Lower lobe of right lung (tissue), 2 donors: ENCODE measurements at places on chromosomes 11 and 22. TPM values are rescaled to one million over a fixed set of nuclear protein-coding genes. Genes with fewer than 3 reads are reported as not detected.

Gene P2RY2
- 6.5 TPM for total RNA-seq

Gene VPREB1
- total RNA-seq: not detected

Gene OR6A2
- 0.18 TPM for total RNA-seq

Gene FAM227A
- total RNA-seq: 3.4 TPM

Gene SLC5A4
- 1.4 TPM for total RNA-seq

DNA sequence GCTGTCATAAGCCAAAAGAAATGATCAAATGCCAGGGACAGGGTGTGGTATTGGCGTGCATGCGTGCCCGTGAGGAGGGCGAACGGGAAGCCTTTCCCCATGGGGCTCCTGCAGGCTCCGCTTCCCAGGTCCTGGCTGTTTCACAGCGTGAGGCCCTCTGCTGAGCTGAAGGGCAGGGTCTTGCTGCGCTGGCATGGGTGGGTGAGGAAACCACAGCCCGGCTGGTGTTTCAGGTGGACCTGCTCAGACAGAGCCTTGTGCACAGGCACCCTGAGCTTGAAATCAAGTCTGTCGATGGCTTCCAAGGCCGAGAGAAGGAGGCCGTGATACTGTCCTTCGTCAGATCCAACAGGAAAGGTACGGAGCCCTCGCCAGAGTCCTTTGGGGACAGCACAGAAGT lies 31.4 kb downstream of the IGHMBP2 start:
- no peak for DNase-seq

DNA sequence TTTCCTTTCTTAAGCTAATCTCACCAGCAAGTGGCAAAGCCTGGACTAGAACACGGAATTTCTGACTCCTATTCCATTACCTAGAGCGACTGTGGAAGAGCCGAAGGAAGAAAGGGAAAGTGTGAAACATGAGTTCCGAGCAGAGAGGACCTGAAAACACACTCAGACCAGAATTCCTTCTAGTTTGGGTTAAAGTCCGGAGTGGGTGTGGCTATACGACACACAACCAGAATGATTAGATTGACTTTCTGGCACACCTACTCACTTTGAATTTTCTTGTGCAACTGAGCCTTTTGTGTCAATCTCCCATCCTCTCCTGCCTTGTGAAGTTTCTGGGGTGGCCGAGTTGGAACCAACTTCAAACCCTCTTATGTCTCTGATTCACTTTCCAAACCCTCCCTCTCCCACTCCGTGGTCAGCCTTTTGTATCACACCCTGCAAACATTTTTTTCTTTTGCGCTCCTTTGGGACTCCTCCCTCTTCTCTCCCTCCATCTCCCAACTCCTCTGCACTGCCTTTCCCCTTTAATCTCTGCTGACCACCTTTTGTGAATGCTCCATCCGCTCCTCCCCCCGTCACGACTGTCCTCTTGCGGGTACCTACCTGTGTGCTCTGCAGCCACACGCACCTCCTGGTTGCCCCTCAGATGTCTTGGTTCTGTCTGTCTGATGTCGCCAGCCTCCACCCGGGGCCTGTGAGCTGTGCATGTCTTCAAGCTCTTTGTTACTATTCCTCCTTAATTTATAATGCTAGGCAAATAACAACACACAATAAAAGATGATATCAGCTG lies 86.3 kb upstream of the BLID start:
- DNase-seq: no peak

GRCh38 chr11:122772945-122773344 lies 65.4 kb upstream of the CRTAM start:
- DNase-seq: no peak

GRCh38 chr11:19935507-19935906 lies 222.9 kb downstream of the NAV2 start:
- DNase-seq: no peak

DNA sequence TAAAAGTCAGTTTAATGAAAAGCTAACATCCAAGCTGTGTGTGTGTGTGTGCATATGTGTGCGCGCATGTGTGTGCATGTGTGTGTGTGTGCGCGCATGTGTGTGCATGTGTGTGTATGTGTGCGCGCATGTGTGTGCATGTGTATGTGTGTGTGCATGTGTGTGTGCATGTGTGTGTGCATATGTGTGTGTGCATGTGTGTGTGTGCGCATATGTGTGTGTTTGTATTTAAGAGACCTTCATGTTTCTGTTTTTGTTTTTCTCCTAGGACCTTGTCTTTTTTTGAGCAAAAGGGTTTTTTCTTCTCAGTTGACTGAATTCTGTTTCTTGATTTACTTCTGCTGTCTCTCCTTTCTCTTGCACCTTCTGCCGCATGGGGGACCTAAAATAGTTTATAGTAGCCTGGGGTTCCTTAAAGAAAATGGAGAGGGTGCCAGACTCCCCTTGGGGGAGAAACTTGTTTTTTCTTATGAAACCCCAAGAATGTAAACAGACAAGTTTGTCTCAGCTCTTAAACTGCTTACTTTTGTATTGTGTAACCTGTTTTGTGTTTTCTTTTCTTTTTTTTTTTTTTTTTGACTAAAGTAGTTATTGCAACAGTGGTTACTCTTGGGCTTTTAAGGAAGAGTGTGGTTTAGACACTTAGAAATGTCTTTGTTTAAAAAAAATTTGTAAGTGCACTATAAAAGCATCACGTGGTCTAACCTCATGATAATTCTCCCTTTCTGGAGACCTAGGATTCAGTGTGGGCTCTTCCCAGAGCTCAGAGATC lies 53.0 kb downstream of the OSBPL5 start:
- DNase-seq: peak; percentile 3

DNA sequence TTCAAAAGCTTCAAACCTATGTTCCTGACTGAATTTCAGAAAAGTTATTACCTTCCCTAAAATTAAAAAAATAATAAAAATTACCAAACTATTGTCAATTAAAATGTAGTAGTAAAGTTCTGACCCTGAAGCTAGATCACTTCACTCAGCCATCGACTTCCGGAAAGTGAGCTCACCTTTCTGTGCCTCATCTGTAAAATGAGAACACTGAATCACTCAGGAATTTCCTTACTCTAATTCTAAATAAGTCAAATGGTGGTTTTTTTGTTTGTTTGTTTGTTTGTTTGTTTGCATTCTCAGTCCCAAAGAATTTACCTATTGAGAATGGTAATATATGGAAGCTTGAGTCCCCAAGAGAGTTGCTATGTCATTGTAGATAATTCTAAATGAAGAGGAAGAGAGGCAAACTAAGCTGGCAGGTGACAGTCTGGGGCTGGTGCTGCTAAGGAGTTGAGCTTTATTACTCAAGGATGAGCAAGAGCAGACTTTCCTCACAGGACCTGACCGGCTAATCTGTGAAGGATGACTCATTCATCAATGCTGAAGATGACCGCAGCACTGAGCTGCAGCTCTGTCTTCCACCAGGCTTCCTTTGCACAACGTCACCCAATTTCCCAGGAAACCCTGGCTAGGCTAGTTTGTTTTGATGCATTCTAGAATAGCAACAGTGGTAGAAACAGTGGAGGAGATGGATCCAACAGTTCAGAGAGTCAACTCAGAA lies 248.8 kb downstream of the RAB38 start:
- no peak for DNase-seq
